Testis (tissue), 5 donors: ENCODE measurements at places on chromosomes 5 and 9. TPM values are rescaled to one million over a fixed set of nuclear protein-coding genes. Genes with fewer than 3 reads are reported as not detected.

Gene SHROOM1
- 9.6 TPM for total RNA-seq

Gene C9
- total RNA-seq = 0.16 TPM

Gene PDZD2
- total RNA-seq = 89.1 TPM

- no peak overlapping the region for H3K27ac ChIP-seq
- DNase-seq = no peak
- H3K4me1 ChIP-seq = no peaks in the 10 kb centered on the region
- H3K36me3 ChIP-seq = no peaks in the 10 kb centered on the region
These were observed 669.2 kb upstream of the ACO1 start for GRCh38 chr9:31715250-31715649.

DNA sequence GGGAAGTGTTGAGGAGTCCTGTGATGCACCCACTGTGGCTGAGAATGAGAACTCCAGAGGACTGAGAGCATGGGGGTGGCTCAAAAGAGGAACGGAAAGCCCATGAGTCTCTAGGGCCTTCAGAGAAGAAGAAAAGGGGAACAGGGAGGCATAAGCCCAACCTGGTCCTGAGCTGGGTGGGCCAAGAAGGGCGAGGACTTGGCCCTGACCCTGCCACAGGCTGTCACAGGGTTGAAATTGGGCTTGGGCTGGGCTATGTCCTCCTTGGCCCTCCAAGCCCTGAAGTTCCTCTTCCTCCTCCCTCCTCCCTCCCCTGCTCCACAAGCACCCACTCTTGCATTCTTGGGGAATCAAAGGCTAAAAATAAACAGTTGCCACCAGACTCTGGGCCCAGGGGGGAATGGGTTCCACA is 49.3 kb upstream of the PPARGC1B start:
- H3K27ac ChIP-seq = no peak overlapping the region
- H3K4me3 ChIP-seq = no peak overlapping the region
- no peaks in the 10 kb centered on the region for H3K27me3 ChIP-seq
- H3K36me3 ChIP-seq = no peaks in the 10 kb centered on the region
- DNase-seq = peak; percentile 32

DNA sequence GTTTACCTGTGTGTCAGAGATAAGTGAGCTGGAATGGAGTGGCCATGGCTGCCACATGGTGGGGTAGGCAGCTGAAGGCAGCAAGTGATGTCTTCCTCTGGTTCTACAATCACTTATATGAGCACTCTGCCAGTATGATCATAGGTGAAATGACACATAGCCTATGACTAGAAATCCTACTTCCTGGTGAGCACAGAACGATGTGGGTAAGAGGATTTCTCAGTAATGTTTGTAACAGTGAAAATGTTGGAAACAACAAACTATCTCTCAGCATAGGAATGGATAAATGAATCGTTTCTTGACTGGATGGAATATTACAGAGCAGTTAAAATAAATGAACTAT is 187.0 kb upstream of the S1PR3 start:
- no peaks in the 10 kb centered on the region for H3K4me1 ChIP-seq
- no peaks in the 10 kb centered on the region for H3K27me3 ChIP-seq
- no peaks in the 10 kb centered on the region for H3K36me3 ChIP-seq
- H3K27ac ChIP-seq = no peak overlapping the region
- H3K4me3 ChIP-seq = no peak overlapping the region
